ENCODE measurements at places on chromosomes 1 and 21.

- DNase-seq: no peak
These were observed 1.4 kb upstream of the AHDC1 start for GRCh38 chr1:27605300-27605766.

- DNase-seq: no peak
These were observed 7.6 kb downstream of the RPL5 start for GRCh38 chr1:92839442-92839841.

- no peak for DNase-seq
These were observed 240.0 kb downstream of the NUF2 start for GRCh38 chr1:163561580-163562295.

- no peak for DNase-seq
These were observed 6.0 kb downstream of the LSS start for GRCh38 chr21:46222436-46223116.

GRCh38 chr21:29245104-29245643, 53.5 kb upstream of the BACH1 start:
- no peak for DNase-seq
